T-helper 9 cell (primary cell): ENCODE measurements at places on chromosomes 1 and 21.

GRCh38 chr1:84643183-84643582 is 47.1 kb downstream of the SSX2IP start:
- no peak for DNase-seq

GRCh38 chr1:69992594-69992993 is 212.8 kb downstream of the LRRC40 start:
- no peak for DNase-seq

DNA sequence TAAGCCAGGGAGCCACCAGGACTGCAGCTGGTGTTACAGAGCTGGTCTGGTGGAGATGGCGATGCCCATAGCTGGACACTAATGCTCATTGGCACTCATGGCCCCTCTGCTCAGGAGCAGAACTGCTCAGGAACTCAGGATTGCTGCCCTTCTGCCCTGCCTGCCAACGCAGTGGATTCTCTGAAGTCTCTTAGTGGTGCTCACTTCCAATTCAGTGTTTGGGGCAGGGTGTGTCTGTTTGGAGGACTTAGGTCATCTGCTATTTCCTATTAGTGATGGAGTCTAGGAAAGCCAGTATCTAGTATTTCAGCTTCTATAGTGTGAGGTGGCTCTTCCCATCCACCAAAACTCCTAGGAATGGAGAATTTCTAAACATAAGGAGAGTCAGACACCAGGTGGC is 29.1 kb downstream of the S100A10 start:
- no peak for DNase-seq

DNA sequence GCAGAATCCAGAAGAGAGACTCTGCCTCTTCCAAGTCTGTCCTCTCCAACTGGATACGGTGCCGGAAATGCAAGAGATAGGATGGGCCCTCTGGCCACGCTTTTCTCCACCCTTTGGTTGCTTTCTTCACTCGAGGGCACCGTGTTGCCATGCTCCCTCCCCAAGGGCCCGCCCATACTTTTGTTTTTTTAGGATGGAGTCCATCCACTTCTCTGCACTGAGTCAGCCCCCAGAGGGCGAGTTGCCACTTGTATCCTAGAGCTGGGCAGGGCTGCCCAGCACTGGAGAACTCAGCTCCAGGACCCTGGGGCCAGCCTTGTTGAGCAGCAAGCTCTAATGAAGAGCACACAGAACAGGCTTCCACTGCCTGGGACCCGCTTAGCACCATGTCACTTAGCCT is 25.5 kb downstream of the IFNGR2 start:
- no peak for DNase-seq

DNA sequence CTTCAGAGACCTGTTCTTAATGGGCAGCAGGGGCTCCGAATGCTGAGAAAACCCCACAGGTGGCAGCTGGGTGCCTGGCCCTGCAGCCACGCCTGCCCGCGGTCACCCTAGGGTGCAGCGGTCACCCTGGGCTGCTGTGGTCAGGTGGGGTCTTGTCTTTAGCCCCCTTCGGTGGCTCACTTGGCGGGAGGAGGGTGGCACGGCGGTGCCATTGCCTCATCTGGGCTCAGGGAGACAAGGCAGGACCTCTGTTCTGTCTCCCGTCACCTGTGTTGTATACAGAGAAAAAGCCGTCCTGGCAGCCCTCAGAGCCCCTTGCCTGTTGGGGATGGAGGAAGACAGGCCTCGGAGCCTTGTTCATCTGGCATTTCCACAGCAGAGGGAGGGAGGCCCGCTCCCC is 69.5 kb upstream of the TRAPPC10 start:
- DNase-seq = no peak

DNA sequence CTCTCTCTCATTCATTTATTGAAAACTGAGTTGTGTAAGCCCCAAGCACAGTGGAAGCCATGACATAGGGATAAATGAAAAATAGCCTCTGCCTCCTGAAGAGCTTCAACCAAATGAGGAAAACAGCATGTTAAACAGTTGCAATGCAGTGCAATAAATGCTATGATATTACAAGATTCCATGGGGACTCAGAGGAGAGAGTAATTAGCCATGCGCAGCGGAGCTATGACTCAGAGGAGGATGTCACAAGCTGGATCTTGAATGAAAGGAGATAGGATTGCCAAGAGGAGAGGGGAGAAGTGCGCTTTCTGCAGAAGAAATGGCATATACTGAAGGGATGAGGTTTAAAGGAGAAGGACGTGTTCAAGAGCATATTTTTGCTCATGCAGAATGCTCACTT is 231.3 kb upstream of the PLXNA2 start:
- no peak for DNase-seq

GRCh38 chr1:89672489-89673183 is 39.7 kb downstream of the LRRC8C start:
- no peak for DNase-seq

DNA sequence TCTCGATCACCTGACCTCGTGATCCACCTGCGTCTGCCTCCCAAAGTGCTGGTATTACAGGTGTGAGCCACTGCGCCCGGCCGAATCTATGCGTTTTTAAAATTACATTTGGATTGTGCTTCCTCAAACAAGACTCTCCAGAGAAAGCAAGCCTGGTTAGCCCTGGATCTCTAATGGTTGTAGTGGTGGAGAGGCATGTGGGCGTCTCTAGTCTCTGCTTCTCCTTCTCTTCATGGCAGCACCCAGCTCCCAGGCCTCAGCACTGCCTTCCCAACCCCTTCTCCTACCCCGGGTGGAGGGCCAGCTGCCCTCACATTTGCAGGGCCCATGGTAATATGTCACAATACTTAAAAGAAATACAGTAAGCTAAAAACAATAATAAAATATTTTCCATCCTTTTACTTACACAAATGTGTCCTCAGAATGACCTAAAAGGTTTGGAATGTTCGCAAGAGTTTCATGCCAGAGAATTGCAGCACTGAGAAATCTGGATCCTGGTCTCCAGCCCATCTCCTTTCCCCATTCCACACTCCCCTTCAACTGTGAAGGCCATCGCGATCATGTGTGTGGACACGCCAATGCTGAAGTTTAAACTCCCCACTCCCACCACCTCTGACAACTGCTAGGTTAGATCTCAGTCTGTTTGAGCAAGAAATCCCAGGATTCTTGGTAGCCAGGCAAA is 7.0 kb downstream of the OR14I1 start:
- no peak for DNase-seq

- DNase-seq = no peak
Measured at GRCh38 chr1:240591564-240591963, 20.4 kb downstream of the GREM2 start.

- no peak for DNase-seq
Measured at GRCh38 chr1:157262422-157262821, 124.2 kb upstream of the ETV3 start.

GRCh38 chr1:161000736-161001480 is 20.0 kb downstream of the F11R start:
- DNase-seq = no peak

DNA sequence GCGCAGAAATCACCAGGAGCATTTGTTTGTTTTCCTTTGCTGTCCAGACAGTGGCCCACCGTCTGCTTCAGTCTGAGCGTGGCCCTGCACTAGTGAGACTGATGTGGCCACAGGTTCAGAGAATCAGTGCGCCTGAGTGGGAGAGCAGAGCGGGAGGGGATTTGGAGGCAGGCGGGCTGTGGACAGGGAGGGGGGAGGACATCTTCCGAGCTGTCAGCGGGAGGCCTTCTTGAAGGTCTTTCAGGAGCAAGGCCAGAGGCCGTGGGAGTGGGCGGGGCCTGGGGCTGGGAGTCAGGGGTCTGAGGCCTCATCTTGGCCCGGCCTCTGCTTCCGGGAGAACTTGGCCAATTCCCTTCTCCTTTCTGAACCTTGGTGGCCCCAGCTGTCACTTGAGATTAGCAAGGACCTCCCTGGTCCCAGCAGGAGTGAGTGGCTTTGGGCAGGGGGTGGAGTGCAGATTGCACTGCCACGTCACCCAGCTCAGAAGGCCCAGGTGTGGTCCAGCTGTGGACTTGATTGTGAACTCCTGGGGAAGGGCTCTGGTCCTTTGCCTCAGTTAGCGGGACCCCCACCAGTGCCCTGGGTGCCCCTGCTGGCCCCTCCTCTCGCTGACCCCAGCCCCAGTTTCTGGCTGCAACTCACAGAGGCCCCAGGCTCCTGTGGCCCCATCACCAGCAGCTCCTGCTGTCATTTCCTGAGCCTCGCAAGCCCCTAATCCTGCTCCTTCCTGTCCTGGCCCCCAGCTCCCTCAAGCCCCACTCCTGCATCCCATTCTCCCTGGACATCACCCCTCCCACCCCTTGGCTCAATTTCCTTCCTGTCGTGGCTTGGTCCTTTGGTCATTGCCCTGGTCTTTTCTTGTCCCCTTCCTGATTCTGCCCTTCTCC is 8.4 kb downstream of the TNFRSF1B start:
- no peak for DNase-seq

- peak; percentile 91 for DNase-seq
Measured at GRCh38 chr21:44817506-44817880, 369 bp downstream of the SUMO3 start.

GRCh38 chr1:27346357-27346756 is 4.5 kb downstream of the SYTL1 start:
- no peak for DNase-seq

DNA sequence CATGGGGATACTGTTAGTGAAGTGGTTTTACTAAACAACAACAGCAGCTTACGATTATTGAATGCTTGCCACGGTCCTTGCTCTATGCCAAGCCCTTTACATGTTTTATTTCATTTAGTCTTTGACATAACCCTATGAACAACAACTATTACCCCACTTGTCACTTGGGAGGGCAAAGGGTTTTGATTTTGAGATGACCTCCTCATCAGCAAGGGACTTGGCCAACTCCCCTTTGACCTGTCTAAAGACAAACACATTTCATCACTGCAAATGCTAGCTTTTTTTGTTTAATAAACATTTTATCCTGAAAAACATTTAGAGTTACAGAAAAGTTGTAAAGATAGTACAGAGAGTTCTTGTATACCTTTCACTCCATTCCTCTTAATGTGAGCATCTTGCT is 152.5 kb upstream of the WNT4 start:
- no peak for DNase-seq

- no peak for DNase-seq
Measured at GRCh38 chr1:200139661-200140250, 112.2 kb downstream of the NR5A2 start.

DNA sequence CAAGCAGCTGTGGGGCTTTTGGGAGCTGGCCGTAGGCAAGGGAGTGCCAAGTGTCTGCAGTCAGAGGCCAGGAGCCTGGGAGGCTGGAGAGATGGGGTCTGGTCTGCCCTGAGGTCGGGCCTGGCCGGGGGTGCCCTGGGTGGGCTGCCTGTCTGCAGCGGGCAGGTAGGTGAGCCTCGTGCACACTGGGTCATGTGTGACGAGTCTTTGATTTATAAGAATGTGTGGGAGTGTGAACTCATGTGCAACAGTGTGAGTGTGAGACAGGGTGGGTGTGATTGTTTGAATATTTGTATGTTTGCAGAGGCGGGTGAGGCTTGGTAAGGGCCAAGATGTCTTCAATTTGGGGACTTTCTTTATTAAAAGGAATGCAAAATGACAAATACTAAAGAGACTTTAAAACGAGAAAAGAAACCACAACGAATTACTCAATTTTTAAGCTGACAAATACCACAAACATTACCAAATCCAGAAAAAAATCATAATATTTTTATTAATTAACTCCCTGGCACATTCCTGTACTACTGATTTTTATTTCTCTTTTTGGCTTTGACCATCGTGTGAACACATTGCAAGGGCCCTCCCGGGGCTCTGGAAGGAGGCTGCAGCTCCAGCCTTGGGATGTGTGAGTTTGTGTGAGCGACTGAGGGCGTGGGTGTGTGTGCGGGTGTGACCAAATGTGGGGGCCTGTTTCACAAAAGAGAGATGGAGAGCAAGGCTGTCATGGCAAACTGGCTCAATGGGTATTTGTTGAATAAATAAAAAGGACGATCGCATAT is 110.3 kb upstream of the WNT4 start:
- DNase-seq = no peak

- no peak for DNase-seq
Measured at GRCh38 chr1:109350655-109351054, 43.8 kb upstream of the MYBPHL start.

GRCh38 chr1:91872000-91872399 is 14.0 kb downstream of the TGFBR3 start:
- DNase-seq = no peak

DNA sequence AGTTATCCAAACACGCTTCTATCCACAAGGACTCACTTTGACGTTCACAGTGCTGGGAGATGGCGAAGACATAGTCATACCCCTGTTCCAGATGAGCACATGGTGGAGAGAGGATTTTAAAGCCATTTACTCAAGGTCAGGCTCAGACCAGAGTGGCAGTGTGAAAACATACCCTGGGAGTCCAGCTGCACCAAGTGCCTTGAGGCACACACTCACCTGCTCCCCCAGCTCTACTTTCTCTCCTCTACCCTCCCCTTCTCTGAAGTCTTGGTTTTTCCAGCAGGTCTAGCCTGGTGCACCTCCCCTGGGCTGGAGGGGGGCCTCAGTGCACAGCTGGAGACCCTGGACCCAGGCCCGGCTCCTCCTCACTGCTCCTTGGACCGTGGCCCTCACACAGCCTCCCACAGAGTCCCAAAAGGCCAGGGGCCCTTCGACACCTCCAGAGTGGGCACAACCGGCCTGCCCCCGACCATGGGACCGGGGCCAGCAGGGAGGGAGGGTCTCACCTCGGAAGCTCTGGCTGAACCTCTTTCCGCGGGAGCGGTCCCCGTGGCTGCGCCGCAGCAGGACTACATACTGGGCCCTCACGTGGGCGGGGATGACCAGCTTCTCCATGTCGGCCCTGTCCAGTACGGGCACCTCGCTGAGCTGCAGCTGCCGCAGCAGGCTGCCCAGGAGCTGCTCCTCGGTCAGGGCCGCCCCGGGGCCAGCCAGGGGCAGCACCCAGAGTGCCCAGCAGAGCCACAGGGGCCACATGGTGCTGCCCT is 452 bp downstream of the LEFTY2 start:
- no peak for DNase-seq

GRCh38 chr1:209406168-209406567 is 177.3 kb upstream of the CAMK1G start:
- no peak for DNase-seq

DNA sequence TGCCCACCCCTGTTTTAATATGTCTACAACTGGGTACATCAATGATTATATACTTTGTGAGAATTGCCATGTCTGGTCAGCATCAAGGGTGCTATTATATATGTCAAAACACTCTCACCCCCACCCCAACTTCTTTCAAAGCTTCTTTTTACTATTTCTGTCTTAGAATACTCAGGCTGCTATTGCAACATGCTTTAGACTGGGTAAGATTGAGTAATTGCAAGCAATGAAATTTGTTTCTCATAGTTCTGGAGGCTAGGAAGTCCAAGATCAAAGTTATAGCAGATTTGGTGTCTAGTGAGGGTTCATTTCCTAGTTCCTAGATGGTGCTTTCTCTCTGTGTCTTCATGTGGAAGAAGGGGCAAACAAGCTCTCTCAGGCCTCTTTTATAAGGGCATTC is 100.5 kb upstream of the KCNK1 start:
- no peak for DNase-seq

- no peak for DNase-seq
Measured at GRCh38 chr1:224751624-224752311, 135.7 kb downstream of the CNIH3 start.
